ENCODE measurements at places on chromosomes 7 and 10.

DNA sequence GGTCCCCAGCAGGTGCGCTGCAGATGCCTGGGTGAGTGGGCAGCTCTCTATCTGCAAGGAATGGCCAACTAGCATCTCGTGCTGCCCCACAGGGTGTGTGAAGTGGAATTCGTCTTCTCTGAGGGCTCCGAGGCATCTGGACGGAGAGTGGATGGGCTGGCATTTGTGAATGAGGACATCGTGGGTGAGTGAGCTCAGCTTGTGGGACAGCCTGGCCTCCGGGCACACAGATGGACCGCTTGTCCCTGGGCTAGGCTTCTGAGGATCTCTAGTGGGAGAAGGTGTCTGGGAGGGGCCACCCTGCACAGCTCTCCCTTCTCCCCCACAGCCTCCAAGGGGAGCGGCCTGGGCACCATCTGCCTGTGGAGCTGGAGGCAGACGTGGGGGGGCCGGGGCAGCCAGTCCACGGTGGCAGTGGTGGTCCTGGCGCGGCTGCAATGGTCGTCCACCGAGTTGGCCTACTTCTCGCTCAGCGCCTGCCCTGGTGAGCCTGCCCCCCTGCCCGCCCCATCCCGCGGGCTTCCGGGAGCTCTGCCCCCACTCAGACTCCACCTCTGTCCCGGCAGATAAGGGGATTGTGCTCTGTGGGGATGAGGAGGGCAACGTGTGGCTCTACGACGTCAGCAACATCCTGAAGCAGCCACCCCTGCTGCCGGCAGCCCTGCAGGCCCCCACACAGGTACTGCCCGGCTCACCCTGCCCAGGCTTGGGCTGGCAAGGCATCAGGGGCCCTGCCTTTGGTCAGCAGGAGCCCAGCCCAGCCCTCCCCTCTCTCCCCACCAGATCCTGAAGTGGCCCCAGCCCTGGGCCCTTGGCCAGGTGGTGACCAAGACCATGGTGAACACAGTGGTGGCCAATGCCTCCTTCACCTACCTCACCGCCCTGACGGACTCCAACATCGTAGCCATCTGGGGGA, 6.3 kb downstream of the POLR2J start:
- no peak for DNase-seq

DNA sequence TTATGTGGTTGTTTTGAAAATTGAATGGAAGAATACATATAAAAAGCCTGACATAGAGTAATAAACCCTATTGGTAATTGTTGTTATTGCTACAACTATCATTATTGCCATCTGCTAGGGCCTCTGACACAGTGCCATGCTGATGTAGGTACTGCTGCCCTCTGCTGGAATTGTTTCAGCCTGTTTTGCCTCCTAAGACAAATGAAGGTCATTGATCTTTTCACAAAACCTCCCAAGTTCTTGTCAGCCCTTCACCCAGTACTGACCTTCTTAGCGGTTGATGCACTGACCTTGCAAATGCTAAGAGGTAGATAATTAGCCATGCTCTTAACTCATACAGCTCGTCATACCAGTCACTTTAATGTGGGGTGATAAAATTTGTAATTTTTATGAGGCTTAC, 975.2 kb downstream of the SORCS1 start:
- DNase-seq: no peak

DNA sequence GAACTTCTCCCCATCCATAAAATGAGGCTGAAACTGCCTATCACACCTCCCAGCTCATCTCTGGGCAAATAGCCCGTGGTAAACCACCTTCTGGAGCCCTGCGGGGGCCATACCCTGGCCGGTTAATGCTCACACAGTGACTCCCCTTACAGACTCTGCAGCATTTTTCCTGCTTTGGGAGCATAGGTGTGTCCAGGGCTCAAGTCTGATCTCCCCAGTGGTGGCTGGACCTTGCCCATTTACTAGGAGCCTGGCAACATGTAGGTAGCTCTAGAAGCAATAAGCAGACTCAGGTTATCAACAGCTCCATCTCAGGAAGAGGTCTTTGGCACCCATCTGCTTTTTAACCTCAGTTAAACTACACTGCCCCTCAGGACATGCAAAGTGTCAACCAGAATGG, 5.5 kb upstream of the CDHR1 start:
- no peak for DNase-seq

DNA sequence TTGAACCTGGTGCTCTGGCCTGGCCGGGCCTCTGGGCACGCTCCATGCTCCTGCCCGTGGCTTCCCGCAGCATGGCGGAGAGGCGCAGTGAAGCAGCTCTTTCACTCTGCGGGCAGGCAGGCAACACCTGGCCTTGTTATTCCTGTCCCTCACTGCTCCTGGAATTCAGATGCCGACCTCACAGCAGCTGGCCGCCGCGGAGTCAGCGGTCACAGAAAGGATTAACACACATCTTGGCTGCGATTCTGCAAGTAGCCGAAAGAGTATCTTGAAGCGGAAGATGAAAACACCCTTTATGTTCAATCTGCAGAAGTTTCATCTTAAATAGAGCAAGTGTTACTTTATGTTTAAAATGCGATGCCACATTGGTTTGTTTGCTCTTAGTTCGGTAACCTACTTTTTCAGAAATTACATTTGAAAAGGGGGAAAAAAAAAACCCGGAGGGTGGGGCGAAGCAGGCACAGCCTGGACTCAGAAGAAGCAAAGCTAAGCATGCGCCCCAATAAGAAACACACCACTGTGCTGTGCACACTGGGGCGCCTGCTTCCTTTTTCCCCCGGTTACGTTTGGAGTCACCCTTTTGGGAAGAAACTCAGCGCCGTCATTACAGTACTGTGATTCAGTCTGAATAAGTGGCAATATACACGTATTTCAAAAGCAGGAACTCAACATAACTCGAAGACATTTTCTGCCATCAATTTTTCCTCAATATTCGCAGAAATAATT, 42.3 kb downstream of the BRI3 start:
- no peak for DNase-seq

GRCh38 chr10:47009215-47009838, 98.1 kb downstream of the PTPN20 start:
- DNase-seq: no peak

GRCh38 chr7:28065308-28065707, 115.3 kb downstream of the JAZF1 start:
- DNase-seq: no peak

- no peak for DNase-seq
These were observed 89.8 kb upstream of the HDAC9 start for GRCh38 chr7:18405726-18406125.

- no peak for DNase-seq
These were observed 230.7 kb upstream of the DKK1 start for GRCh38 chr10:52083422-52083821.

- no peak for DNase-seq
These were observed 138.3 kb upstream of the PALS2 start for GRCh38 chr7:24434972-24435371.

DNA sequence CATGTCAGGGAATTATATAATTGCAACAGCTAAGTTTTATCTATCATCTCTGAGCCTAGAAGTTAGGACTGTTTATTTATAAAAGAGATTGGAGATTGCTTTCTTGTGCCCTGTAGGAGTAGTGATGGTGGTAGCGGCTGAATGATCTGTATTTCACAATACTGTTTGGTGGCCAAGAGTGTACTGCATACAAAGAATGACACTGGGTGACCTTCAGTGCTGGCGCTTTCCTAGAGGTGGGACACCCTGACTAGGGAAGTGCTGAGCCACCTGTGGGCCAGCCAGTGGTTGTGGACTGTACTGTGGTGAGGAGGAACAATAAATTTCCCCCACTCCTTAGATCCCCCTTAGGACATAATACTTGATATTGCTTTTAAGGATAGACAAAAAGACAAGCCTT, 53.0 kb downstream of the COPG2 start:
- DNase-seq: no peak

DNA sequence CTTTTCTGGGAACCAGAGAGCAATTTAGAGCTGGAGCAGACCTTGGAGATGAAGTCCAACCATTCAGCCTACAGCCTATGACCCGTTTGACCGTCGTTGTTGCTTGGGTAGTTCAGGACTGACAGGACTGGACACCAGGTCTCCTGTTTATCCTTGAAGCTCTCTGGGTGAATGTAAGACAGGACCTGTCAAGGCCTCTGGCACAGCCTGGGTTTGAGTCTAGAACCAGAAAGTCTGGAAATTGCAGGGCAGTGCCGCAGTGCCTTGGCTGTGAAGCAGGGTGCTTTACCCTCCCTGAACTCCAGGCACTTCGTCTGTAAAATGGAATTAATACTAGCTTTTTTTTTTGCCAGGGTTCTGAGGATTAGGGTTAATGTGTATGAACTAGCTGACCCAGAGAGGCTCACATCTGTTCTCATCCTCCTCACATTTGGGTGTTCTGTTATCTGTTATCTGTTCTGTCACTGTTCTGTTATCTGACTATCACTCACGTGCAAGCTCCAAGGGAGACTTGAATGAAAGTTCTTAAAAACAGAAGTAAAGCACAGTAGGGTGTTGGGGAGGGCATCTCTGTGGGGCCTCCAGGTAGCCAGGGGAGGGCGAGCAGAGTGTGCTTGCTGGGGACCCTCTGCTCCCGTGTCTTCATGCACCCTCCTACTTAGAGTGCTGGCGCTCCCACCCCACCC, 9.9 kb downstream of the BLVRA start:
- DNase-seq: no peak

DNA sequence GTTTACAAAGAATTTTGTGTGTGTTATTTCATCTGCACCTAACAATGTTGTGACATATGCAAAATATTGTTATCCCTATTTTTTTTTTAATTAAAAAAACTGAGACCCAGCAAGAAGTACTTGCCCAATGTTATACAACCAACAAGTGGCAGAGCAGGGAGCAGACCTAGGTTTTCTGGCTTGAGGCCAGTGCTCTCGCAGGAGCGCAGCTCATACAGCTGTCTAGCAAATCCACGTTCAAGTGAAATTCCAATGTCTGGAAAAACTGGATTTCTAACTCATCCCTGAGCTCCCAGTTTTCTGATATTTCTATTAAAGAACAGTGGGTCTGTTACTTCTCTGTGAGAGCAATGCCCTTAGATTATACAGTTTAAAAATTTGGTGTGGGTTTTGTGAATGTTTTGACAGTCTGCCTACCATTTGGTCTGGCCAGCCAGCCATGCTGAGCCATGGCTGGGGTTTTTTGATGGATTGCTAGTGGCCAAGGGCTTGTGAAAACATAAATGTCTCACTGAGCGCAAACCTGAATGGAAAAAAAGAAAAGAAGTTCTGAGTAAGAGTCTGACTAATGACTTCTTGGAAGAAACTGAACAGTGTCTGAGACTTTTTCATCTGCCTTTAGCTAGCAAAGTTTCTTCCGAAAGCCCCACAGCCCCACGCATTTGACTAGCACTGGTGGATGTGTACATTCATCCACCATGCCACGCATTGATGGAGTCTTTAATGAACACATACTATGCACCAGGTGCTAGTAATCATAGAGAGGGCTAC, 15.4 kb upstream of the PRF1 start:
- no peak for DNase-seq

GRCh38 chr7:116279217-116279616, 68.9 kb downstream of the TES start:
- no peak for DNase-seq
